PC-3 (cell line): ENCODE measurements at places on chromosomes 13 and 19.

DNA sequence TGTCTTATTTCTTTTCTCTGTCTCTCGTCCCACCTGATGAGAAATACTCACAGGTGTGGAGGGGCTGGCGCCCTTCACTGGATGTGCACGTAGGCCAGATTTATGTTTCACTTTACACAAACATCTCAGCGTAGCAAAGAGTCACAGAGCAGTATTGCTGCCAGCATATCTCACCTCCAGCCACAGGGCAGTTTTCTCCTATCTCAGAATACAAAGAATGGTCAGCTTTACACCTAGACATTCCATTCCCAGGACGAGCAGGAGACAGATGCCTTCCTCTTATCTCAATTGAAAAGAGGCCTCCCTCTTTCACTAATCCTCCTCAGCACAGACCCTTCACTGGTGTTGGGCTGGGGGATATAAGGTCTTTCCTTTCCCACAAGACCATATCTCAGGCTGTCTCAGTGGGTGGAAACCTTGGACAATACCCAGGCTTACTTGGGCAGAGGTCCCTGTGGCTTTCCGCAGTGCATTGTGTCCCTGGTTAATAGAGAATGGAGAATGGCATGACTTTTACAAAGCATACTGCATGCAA lies 7.2 kb upstream of the ZNF611 start:
- DNase-seq = no peak

- DNase-seq = no peak
These were observed 199.9 kb downstream of the LHFPL6 start for GRCh38 chr13:39403106-39403505.

- no peak for DNase-seq
These were observed 215.7 kb downstream of the TEX29 start for GRCh38 chr13:111536075-111536642.

- DNase-seq = no peak
These were observed 49.7 kb downstream of the CRTC1 start for GRCh38 chr19:18733196-18733647.

GRCh38 chr19:46211201-46211881 lies 18.2 kb upstream of the IGFL1 start:
- DNase-seq = peak; percentile 91

GRCh38 chr13:20373861-20374260 lies 141.7 kb upstream of the GJB6 start:
- no peak for DNase-seq

GRCh38 chr13:77329911-77330584 lies 3.2 kb upstream of the MYCBP2 start:
- peak; percentile 34 for DNase-seq

GRCh38 chr19:33689138-33689746 lies 67.5 kb downstream of the CHST8 start:
- DNase-seq = no peak
